SK-N-DZ (cell line): ENCODE measurements at places on chromosomes 12 and 14.

GRCh38 chr12:123516216-123516780 is 17.2 kb downstream of the RILPL1 start:
- DNase-seq = no peak

- DNase-seq = no peak
These were observed 355.6 kb downstream of the DAD1 start for GRCh38 chr14:22233377-22233776.

- no peak for DNase-seq
These were observed 111.1 kb upstream of the OVCH1 start for GRCh38 chr12:29608581-29608980.

DNA sequence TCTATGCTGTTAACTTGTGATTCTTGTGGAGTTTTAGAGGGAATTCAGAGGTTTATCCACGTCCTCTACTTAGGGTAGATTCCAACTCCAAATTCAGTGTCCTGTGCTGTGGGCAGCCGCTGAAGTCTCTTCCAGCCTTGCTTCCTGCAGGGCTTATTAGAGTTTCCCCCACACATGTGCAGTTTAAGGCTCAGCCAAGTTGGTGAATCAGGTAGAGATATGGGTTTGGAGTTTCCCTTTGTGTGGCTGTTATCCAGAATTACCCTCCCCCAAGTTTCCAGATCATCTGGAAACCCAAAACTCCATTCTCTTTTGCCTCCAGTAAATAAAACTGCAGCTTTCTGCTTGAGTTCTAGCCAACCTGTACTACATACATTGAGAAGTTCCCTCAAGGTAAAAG is 853.7 kb downstream of the GALC start:
- no peak for DNase-seq

- DNase-seq = no peak
These were observed 21.7 kb upstream of the LRTM2 start for GRCh38 chr12:1798641-1799020.

- DNase-seq = no peak
These were observed 81.0 kb downstream of the DUSP16 start for GRCh38 chr12:12481631-12482030.

GRCh38 chr14:55739967-55740648 is 160.1 kb downstream of the KTN1 start:
- DNase-seq = no peak

- DNase-seq = no peak
These were observed 976.7 kb upstream of the TMEM132C start for GRCh38 chr12:127290251-127290650.

DNA sequence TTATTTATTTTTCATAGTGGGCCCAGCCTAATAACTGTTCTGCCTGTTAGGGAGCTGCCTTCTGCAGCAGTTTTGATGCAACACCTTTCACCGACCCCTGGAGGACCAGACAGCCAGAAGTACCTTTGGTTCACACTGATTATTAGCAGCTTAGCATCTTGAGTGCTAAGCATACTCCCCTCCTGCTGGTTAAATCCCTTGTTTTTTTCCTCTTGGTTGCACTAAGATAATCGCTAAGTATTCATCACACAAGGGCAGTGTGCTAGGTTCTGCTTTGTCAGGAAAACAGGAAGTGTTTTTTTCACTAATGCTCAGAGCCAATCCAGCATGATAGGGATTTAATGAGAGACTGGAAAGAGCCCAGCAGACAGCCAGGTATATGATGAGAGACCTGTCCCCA is 437.0 kb downstream of the FUT8 start:
- no peak for DNase-seq

GRCh38 chr12:47991106-47992061 is 12.9 kb downstream of the COL2A1 start:
- DNase-seq = peak; percentile 77

GRCh38 chr12:54019091-54019811 is 9.0 kb upstream of the HOXC6 start:
- no peak for DNase-seq

GRCh38 chr12:75177997-75178396 is 31.6 kb downstream of the KCNC2 start:
- DNase-seq = no peak

- peak; percentile 35 for DNase-seq
These were observed 201.6 kb downstream of the RAD51B start for GRCh38 chr14:68020999-68021663.

- no peak for DNase-seq
These were observed 2.0 kb downstream of the FGF6 start for GRCh38 chr12:4443616-4444015.
